ENCODE measurements at places on chromosomes 4 and X. TPM values are rescaled to one million over a fixed set of nuclear protein-coding genes. Genes with fewer than 3 reads are reported as not detected.
A peak's percentile ranks its signal among the peaks of the same experiment; 100 is the strongest.

DNA sequence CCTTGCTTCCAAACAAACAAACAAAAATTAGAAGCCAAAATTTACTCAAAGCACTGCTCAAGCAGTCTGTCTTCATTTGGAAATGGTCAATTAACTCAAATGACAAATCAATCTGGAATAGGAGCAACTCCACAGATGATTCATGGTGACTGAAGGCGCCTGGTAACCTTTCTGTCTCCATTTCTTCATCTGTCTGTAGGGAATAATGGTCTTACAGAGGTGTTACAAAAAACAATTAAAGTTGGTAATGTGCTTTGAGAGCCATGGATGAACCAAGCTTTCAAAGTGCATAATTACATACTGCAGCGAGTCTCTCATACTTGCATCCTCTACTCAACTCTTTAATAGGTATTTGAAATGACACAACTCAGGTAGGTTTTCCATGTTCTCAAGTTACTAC lies 38.3 kb upstream of the STAG2 start:
- DNase-seq, result no peak

- DNase-seq, result peak; percentile 22
Measured at GRCh38 chr4:26953366-26953765, 92.7 kb downstream of the STIM2 start.

DNA sequence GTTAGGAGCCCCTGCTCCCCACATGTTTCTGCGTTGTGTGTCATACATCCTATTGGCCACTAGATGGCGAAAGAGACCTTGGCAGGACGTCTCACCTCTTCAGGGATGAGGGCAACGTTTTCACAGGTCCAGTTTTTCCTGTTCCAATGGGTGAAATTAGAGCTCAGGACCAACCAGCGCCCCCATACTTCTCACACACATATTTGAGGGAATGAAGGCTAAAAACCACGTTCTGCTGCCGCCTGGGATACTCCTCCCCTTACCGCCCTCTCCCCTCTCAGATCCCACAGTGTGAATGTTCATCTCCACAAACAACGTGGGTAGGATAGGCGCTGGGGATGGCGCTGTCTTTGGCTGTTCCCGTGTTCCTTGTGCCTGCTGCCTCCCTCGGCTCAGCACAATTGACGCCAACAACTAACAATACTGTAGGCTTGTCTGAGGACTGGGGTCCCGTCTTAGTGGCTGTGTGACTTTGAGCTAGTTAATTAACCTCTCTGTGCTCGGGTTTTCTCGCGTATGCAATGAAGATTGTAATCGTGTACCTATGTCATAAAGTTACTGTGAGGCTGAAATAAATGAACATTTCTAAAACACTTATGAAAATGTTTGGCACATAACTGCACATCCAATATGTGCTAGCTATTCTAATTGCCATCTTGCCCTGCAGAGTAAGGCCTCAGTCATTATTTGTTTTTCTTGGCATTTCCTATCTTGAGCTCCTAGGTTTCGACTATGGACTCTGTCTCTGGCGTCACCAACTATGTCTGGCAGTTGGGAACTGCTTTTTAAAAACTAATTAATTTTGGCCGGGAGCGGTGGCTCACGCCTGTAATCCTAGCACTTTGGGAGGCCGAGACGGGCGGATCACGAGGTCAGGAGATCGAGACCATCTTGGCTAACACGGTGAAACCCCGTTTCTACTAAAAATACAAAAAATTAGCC lies 181.3 kb upstream of the STK26 start:
- peak; percentile 63 for DNase-seq

Gene TMEM35A
- 2.5 TPM for polyA plus RNA-seq

DNA sequence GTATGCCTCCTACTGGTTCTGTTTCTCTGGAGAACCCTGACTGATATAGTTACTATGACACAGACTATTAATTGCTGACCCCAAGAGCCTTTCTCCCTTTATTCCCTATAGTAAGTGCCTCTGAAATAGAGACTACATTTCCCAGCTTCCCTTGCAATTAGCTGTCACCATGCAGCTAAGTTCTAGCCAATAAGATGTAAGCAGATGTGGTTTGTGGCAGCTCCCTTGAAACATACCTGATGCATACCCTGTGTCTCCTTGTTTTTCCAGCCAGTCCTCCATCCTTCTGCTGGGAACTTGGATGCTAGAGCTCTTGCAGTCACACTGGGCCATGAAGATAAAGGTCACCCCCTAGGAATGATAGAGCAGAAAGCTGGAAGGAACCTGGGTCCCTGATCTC lies 9.7 kb upstream of the TMEM165 start:
- DNase-seq, result no peak

DNA sequence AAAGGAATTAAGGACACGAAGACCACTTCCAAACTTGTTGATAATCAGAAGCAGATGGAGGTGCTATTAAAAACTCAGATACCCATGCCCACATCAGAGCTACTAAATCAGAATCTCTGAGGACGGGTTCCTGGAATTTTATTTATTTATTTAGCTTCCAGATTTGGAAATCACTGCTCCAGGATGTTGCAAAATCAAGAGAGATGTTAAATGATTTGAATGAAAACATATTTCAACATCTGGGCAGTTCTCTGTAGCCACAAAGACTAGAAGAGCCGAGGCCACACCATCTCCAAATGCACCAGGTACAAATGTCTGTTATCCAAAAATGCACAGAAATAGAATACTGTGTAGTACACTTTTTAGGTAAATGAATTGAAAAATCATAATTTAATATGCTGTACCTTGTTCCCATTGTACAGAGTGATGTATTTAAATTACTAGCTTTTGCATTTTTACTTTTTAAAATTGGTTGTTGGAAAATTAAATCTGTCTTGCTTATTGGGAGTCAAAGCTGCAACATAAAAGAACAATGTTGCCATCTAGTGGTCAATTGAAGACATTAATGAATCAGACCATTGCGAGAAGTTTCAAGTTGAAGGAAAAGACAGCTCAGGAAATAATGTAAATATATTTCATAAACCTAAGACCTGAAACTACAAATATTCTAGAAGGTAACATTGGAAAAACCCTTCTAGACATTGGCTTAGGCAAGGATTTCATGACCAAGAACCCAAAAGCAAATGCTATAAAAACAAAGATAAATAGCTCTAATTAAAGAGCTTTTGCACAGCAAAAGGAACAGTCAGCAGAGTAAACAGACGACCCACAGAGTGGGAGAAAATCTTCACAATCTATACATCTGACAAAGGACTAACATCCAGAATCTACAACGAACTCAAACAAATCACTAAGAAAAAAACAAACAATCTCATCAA lies 151.3 kb upstream of the TTC29 start:
- DNase-seq, result peak; percentile 66

- peak; percentile 42 for DNase-seq
Measured at GRCh38 chr4:20251031-20251795, 492 bp upstream of the SLIT2 start.

GRCh38 chrX:39204945-39205344 lies 403.7 kb downstream of the MID1IP1 start:
- no peak for DNase-seq
